Left kidney (tissue), 8 donors: ENCODE measurements at places on chromosomes 16 and 17. TPM values are rescaled to one million over a fixed set of nuclear protein-coding genes. Genes with fewer than 3 reads are reported as not detected.

- peak; percentile 77 for DNase-seq
These were observed 13.0 kb upstream of the SPNS3 start for GRCh38 chr17:4420692-4421131.

GRCh38 chr17:20073055-20073979 is 64.2 kb downstream of the SPECC1 start:
- DNase-seq, result no peak

DNA sequence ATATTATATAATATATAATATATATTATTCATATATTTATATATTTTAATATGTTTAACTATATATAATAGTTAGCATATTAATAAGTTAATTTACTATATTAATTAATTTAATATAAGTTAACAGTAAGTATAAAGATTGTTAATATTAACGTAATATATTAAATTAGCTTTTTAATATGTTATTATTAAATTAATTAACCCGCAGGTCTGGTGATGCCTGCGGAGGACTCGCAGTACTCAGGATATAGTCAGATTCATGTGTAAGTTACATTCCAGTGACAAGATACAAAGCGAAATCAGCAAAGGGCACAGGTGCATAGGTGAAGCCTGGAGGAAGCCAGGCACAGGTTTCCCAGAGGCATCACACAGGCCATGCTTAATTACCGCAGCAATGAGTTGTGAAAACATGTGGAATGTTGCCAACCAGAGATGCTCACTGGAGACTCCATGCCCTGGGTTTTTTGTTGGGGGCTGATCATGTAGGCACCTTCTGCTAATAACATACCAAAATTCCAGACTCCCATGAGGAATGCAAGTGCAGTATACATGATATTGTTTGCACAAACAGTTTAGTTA is 130.4 kb upstream of the MPHOSPH6 start:
- DNase-seq, result no peak

Gene HSPB9
- polyA plus RNA-seq, result 0.17 TPM

- no peak for DNase-seq
These were observed 9.2 kb upstream of the CCNF start for GRCh38 chr16:2420035-2420434.

DNA sequence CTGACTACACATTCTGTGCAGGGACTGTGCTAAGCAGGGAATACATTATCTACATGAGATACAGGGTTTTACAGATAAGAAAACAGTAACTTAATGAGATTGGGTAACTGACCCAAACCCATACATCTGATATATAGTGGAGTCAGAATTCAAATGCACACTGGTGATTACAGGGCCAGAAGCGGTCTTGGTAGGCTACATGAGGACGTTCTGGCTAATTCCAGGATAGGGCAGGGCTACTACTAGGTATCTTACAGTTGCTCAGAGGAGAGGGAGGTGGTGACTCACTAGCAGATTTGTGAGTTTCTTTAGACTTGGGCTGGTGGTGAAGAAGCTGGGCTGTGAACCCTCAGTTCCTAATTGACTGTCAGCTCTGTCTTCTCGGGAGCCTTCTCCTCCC is 21.4 kb downstream of the TRIM16 start:
- DNase-seq, result no peak

Gene PCTP
- 30.9 TPM for polyA plus RNA-seq

DNA sequence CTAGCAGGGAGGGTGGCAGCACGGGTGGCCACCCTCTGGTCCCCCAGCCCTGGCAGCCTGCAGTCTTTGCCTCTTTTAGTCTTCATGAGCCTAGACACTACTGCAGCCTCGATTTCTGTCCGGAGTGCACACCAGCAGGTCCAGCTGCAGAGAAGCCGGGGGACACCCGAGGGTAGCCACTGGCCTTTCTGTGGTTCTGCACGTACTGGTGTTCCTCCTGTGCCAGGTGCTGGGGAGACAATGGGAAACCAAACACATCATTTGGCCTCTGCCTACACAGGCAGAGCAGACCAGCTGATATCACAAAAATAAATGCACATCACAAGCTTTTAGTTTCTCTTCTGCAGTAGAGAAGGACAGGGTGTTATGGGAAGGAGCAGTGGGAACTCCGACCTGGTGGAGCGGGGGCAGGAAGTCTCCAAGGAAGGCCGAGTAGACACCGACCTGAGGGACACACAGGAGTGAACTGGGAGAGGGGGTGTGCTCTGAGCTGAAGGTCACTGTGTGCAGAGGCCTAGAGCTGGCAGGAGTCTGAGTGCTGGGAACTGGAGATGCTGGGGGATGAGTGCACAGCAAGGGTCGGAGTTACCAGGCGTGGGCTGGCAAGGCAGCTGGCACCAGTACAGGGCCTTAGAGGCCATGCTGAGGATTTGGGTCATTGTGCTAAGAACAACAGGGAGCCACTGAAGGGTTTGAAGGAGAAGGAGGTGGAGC is 23.1 kb downstream of the GPT2 start:
- DNase-seq, result no peak

- no peak for DNase-seq
These were observed 22.1 kb upstream of the ARHGAP17 start for GRCh38 chr16:25037221-25037620.

Gene ABCC11
- 0.20 TPM for polyA plus RNA-seq

Gene OR3A3
- polyA plus RNA-seq, result 0.10 TPM

Gene MYH13
- 0.17 TPM for polyA plus RNA-seq

DNA sequence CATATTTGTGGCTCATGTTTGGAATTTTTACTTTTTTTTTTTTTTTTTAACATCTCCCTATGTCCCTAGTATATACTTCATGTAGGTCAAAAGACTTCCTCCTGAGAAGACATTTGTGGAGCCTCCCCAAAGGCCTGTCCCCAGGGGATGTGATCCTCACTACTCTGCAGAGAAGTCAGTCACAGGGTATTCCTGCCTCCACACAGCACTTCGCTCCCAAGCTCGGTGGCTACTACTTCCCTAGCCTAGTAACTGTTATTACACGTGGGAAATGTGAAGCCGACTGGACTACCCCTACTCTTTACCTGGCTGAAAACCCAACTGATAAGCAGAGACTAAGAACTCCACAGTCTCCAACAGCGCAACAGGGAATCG is 116.8 kb downstream of the HIC1 start:
- no peak for DNase-seq

DNA sequence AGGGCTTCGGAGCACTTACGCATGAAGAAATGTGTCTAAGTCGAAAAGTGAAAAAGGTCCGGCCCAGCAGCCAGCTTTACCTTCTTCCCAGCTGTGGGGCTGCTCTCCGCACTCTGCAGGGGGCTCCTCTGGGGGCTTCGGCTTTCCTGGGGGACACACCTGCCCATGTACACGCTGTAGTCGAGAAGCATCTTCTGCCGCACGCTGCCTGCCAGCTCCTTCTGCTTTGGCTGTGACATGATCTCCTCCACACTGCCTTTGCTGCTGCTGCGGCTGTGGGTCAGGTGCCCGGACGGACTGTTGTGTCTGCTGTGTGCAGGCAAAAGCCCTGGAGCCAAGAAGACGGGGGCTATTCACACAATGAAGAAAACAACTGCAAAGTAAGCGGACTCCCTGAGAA is 58.1 kb upstream of the ERN1 start:
- no peak for DNase-seq

DNA sequence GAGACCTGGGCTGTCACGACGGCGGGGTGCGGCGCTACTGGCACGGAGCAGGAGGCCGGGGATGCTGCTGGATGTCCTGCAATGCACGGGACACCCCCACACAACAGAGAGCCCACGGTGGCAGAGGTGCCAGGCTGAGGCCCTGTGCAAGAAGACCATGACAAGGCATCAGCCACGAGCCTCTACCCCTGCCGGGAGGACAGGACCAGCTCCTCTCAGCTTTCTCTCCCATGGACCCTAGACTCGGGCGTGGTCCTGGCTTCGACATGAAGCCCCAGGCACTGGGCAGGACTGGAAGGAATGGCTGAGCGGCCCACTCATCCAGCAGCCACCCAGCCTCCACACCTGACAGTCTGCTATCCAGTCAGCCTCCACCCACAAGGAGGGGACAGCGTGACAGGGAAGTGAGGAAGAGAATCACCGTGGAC is 25.6 kb downstream of the SLC7A5 start:
- no peak for DNase-seq

DNA sequence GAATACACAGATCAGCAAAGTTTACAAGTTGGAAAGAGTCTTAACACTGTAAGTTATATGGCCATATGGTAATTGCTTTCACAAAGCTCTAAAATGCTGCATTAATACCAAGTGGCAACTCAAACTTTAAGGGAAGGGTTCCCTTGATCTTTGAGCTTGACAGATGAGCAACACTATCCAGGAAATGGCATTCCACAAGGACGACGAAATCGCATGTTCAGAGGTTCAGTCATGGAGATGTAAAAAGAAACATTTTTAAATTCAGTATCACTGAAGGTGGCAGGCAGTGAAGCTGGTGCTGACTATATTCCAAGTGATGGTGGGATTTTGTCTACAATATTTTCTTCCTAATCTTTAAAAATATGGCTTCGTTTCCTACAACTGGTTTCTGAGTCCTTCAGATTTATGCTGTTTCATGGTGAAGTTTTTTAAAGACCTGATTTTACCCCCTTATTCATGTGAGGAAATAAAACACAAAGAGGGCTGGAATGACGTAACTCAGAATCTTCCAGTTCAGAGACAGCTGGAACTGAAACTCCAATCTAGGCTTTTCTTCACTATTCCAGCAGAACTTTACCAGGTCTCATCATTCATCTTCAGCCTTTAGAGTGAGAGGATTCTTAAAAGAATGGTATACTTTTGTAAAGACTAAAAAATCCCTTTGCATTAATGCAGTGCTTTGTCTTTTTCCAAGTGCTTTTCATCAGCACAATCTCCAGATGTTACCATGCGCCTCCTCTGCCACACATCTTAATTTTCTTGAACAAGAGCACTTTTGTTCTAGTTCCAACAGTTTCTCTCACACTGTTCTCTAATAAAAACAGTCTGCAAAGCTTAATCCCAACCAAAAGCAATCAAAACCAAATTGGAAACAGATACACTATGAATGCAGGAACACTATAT is 20.2 kb downstream of the CHCT1 start:
- no peak for DNase-seq

- DNase-seq, result no peak
These were observed 216.1 kb upstream of the CPHXL start for GRCh38 chr16:75942351-75942750.

Gene ARL5C
- 0.22 TPM for polyA plus RNA-seq

Gene SMG1
- polyA plus RNA-seq, result 86.3 TPM

Gene TMEM231
- 22.1 TPM for polyA plus RNA-seq

Gene KRTAP1-1
- polyA plus RNA-seq, result not detected

DNA sequence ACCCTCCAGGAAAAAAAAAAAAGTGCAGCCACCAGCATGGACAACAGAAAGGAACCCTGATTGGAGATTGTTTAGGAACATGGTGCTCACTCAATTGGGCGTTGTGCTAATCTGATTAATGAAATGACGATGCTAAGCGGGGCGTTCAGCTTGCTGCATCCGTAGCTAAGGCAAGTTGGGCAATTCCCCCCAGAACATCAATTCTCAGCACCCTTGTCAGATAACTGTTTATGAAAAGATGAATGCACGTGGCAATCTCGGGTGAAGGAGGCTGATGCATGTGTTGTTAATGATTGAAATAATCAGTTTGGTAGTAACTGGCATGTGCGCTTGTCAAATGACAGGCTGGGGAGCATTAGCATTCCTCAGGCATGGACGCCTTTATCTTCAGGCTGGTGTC is 57.0 kb downstream of the HS3ST3A1 start:
- DNase-seq, result no peak

- DNase-seq, result no peak
These were observed 101.8 kb downstream of the XYLT1 start for GRCh38 chr16:17368951-17369350.

DNA sequence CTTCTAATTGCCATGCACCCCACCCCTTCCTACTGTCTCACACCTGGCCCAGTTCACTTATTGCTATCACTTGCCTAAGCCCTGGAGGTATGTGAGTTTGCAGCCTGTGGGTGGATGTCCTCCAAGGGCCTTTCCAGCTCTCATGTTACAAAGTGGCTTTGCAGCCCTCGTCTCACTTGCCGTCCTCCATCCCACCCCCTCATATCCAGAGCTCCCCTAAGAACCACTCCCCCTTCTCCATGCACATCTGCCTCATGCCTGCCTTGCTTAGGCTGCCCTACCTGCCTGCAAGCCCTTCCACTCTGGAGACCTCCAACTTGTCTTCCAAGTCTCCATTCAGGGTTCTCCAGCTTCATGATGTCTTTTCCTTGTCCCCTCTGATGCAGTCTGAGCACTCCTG is 119.4 kb upstream of the NLRP1 start:
- DNase-seq, result no peak

Gene FSCN2
- 1.7 TPM for polyA plus RNA-seq

Gene MYL4
- 1.9 TPM for polyA plus RNA-seq

GRCh38 chr16:50428116-50428515 is 59.3 kb upstream of the BRD7 start:
- DNase-seq, result no peak

Gene TBC1D3K
- polyA plus RNA-seq, result 1.1 TPM

Gene MEIOB
- polyA plus RNA-seq, result 3.2 TPM

Gene CTRB1
- polyA plus RNA-seq, result 0.18 TPM

- DNase-seq, result no peak
These were observed 10.2 kb downstream of the COTL1 start for GRCh38 chr16:84607694-84608093.

Gene RNPS1
- polyA plus RNA-seq, result 207 TPM

Gene MYH11
- 11.1 TPM for polyA plus RNA-seq

Gene SSTR5
- polyA plus RNA-seq, result 0.27 TPM

- DNase-seq, result no peak
These were observed 6.4 kb upstream of the ITGAX start for GRCh38 chr16:31348579-31348978.

Gene WFIKKN1
- polyA plus RNA-seq, result 1.5 TPM

Gene KRTAP4-4
- not detected for polyA plus RNA-seq

GRCh38 chr16:8958344-8959167 is 5.2 kb downstream of the USP7 start:
- no peak for DNase-seq

GRCh38 chr17:65158041-65158440 is 20.9 kb downstream of the RGS9 start:
- DNase-seq, result no peak

DNA sequence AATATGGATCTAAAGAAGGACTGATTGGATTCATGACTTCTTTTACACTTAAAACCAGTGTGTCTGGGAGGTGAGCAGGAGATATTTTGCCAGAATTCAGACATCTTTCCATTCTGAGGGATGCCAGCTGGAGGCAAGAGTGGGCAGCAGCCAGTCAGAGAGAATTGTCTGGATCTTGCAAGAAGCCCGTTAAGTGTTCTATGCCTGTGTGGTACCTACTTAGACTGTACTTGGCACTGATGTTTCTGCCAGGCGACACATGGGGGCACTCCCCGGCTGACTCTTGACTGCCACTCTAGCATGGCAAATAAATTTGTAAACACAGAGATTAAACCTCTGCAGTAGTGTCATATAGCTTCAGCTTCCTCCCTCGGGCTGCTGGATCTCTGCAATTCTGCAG is 247.7 kb downstream of the UTP18 start:
- no peak for DNase-seq
